ENCODE measurements at places on chromosomes 6 and 20.

DNA sequence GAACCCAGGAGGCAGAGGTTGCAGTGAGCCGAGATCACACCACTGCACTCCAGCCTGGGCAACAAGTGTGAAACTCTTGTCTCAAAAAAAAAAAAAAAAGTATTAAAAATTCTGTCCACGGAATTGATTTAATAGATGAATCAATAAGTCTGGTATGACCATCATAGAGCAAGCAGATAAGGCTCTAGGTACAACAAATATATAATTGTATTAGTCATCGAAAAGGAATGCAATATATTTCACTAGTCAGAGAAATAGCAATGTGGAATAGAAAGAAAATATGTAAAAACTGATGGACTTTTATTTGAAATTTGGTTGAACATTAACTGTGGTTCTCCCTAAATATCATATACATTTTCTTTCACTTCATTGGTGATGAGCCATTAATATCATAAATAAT is 476.8 kb upstream of the AGPAT4 start:
- DNase-seq, result no peak

DNA sequence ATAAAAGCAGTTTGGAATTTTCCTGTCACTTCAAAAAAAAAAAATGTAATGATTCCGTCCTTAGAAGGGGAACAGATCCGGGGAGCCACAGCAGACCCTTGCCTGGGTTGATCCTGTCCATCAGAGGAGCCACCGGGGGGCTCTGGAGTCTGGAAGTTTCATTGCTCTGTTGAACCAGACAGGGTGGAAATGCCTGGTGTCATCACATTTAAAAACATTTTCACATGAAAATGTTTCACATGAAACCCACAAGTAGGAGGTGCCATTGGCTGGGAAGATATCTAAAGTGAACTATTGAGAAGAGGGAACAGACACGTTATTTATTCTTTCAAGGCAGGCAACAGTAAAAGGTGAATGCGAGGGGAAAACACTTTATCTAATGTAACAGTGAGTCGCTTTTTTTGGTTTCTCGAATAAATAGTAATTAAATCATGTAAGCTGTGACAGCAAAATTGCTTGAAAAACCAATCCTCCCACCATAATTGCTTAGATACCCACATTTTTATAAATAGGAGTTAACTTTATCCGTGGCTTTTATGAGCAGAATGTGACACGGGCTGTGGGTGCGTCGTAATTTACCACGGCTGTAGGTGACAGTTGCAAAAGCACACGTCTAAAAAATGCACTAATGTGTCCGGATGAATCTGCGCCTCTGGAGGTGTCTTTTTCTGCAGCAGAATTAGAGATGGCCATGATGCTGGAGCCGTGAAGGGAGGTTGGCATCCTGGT is 323.4 kb downstream of the TAF4 start:
- DNase-seq, result no peak

GRCh38 chr6:64831680-64832079 is 875.3 kb downstream of the EYS start:
- no peak for DNase-seq

DNA sequence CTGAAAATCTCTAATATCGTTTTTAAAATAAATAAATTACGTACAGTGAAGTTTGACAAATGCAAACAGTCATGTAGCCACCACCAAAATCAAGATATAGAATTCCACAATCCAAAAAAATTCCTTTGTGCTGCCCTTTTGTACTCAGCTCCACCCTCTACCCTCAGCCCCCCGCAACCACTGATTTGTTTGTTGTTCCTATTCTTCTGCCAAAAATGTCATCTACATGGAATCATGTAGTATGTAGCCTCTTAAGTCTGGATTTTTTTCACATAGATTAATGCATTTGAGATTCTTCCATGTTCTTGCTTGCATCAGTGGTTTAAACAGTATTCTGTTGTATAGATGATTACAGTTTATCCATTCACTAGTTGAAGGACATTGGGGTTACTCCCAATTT is 8.5 kb upstream of the REPS1 start:
- no peak for DNase-seq

- DNase-seq, result no peak
Observed at GRCh38 chr6:26214803-26215584, 127.8 kb downstream of the HFE start.

DNA sequence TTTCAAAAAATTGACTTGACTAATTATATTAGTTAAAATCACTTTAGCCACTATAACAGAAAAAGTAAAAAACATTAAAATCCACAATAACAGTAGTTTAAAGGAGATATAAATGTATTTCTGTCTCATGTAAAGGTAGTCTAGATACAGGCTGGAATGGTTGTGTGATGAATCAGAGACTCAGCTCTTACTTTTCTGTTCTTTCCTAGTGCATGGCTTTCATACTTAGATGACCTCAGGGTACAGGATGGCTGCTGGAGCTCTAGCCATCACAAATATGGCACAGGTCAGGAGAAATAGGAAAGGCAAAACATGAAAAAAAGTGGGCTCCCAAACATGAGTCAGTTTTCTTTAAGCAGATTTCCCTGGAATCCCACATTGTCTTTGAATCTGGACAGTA is 157.7 kb upstream of the FLRT3 start:
- DNase-seq, result no peak

- DNase-seq, result no peak
Observed at GRCh38 chr6:5424726-5425125, 163.4 kb downstream of the FARS2 start.

GRCh38 chr6:142406131-142406530 is 104.3 kb downstream of the ADGRG6 start:
- no peak for DNase-seq

GRCh38 chr6:125471667-125472066 is 169.9 kb upstream of the HDDC2 start:
- no peak for DNase-seq

DNA sequence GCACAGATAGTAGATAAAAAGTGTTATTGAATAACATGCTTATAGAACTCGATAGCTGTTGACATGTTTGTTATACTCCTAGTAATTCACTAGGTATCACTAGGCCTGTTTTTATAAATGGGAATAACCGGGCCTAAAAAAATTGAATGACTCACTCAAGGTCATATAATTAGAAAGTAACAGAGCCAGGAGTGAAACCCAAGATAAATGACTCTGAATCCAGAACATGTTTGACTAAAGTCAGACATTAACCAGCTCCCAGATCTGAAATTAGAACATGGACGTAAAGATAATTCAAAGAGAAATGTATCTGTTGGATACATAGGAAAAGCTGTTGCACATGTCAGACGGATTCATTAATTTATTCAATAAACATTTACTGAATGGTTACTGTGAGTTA is 26.9 kb downstream of the RGS17 start:
- DNase-seq, result no peak

- no peak for DNase-seq
Observed at GRCh38 chr6:154839546-154839945, 106.3 kb downstream of the SCAF8 start.

- DNase-seq, result no peak
Observed at GRCh38 chr6:129115471-129115870, 232.5 kb downstream of the LAMA2 start.

- peak; percentile 22 for DNase-seq
Observed at GRCh38 chr6:5718231-5718947, 288.3 kb downstream of the NRN1 start.

DNA sequence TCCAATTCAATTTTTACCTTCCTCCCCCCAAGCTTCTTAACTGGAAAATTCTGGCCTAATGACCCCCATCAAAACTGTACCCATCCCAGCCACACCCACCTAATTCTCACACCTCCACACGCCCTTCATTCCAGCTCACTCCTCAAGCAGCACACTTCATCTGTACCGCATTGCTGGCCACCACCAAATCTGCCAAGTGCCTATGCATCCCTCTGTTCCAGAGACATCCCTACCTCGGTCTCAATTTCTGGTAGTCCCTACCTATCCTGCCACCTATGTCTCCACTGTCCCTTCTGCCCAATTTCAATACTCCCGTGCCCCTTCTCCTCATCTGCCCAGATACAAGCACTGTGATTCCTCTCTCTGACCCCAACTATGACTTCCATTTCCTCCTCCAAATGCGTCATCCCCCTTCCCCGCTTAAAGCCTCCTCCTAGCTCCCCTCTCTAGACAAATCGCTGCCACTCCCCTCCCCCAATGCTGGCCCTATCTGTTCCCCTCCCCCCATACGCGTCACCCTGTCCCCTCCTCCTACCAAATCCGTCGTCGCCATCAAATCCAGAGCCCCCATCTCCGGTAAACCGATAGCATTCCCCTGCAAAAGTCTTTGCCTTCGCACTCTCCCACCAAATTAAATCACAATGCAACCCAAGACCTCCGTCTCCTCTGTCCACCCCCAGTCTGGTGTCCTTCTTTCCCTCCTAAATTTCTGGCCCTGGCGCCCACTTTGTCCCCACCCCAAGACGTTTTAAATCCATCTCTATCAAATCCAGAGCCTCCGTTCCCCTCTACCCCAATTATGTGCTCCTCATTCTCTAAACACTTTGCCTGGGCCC is 1.2 kb downstream of the MTCH1 start:
- DNase-seq, result no peak

GRCh38 chr20:16615199-16615598 is 42.0 kb upstream of the KIF16B start:
- DNase-seq, result no peak

DNA sequence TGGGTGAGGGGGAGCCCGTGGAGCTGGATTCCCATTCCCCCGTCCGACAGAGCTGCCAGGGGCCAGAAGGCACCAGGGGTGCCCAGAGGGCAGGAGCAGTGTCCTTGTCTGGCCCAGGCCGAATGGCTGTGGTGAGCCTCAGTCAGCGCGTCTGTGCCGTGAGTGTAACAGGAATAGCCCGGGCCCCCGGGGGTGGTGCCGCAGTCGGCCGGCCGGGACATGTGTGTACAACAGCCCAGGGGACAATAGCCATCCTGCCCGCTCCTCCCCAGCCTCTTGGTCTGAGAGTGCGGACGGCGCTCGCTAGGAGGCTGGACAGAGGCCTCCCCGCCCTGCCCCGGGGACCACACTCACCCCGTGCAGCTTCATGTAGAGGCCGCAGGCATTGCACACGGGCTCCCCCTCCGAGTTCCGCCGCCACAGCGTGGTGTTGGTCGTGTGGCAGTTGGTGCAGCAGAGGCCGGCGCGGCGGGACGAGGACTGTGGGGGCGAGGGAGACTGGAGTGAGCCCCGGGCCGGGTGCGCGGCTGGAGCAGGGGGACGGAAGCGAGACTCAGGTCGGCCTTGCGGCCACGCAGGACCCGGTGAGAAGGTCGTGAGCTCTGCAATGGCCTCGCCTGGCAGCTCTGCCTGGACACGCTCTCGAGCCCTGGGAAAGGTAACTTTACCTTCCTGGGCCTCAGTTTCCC is 9.6 kb downstream of the GATA5 start:
- no peak for DNase-seq

GRCh38 chr6:1778686-1779235 is 169.0 kb downstream of the FOXC1 start:
- no peak for DNase-seq

DNA sequence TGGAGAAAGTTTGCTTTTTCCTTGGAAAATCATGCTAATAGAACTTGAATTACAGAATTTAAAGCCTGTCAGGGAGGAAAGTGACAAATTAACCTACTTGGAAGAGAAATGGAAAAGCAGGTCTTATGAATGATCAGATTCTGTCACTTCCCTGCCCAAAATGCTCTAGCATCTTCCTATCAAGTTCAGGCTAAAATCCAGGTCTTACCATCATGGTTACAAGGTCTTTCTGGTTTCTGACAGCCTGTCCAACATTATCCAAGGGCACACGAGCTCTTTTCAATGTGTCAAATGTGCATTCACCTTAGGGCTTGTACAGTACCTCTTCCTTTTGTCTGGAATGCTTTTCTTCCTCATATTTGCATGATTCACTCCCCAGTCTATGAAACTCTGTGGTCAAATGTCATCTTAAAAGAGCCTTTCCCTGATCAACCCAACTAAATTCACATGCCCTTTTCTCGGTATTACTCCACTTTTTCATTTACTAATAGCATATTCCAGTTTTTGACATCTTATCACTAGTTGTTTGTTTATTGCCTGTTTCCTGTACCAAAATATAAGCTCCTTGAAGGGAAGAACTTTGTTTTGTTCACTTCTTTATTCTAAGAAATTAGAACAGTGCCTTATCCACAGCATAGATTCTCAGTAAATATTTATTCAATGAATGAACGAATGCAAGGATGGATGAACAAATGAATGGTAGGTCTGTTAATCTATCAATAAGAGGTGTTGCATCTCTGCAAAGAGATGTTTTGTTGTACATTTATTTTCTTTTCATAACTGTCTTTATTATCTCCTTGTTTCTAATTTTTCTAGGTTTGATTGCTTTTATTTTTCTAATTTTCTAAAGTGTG is 139.5 kb downstream of the BCAS1 start:
- DNase-seq, result no peak

DNA sequence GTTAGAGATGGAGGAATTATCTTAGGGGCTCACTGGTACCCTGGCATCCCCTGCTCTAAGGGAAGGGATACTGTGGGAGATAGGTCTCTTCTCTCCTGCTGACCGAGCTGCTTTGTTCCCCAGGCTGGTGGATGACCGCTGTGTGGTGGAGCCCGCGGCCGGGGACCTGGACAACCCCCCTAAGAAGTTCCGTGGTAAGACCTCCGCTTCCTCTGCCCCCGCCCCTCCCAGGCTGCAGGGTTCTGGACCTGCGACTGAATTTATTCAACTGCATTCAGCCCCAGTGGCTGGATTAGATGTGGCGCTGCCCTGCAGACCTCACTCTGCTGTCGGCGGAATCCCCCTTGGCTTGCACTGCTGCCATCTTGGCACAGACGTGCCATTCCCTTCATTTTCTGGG is 19.2 kb downstream of the ITPR3 start:
- no peak for DNase-seq

DNA sequence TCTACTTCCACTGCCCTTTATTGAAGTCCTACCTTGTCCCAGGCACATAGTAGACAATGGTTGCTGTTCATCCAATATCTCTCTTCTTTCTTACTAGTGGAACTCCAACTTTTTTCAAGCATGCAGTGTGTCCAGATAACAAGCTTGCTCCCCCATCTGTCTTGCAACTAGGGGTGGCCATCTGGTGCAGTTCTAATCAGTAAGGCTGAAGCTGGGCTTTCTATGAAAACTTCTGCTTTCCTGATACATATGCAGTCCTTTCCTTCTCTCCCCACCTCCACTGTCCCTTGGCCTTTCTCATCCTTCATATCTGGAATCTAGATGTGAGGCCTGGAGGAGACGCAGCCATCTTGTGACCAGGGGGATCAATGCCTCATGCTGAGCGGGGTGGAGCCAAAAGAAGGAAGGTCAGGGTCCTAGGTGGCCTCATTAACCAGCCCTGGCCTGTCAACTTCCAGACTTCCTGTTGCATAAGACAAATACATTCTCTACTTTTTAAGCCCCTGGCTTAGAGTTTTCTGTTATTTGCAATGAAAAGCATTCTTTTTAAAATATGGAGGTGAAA is 59.6 kb upstream of the ZFP64 start:
- no peak for DNase-seq

GRCh38 chr6:107770541-107770940 is 53.6 kb downstream of the SCML4 start:
- no peak for DNase-seq

- DNase-seq, result no peak
Observed at GRCh38 chr6:165774903-165775601, 112.0 kb upstream of the PDE10A start.

DNA sequence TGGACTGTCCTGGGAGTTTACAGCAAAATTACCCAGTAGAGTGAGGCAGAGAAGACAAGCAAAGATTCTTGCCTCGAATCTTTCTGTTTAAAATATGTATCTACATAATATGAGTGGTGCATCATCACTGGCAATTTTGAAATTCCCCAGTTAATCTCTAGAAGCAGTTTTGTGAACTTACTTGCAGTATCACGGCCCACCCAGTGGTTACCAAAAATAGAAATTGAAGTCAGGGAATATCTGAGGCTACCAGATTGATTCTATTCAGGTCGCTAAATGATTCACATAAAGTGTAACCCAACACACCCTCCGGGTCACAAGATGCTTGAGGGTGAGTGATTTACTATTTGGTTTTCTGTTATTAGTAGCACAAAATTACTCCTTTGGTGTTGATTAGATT is 111.9 kb downstream of the PPP1R14C start:
- DNase-seq, result no peak

Data from GF-D8 (cell line).